ENCODE measurements at places on chromosomes 6 and 20.

GRCh38 chr6:95530176-95530819 lies 47.0 kb upstream of the MANEA start:
- DNase-seq = no peak

DNA sequence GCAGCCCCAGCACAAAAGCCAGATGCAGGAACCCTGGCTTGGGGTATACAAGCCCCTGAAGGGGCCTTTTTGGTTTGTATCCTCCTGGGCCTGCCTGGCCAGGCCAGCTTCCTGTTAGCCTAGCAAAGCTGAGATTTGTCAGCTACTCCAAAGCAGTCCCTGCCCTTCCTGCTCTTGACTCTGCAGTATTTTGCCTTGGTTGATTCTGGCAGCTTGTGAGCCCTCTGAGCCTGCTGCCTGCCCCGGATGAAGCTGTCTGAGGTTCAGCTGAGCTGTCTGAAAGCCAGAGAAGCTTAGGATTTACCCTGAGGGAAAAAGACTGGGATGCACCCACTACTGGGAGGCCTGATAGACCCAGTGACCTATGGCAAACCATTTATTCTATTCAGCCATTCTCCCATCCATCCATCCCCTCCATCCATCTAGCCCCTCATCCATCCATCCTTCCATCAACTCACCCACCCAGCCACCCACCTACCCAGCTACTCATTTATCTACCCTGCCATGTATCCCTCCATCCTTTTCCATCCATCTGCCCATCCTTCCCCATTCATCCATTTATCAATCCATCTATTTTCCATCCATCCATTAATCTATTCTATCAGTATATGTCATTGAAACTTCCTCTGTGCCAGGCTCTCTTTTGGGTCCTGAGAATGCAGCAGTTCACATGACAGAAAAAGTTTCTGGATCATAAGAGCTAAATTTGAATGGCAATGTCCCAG lies 307.5 kb downstream of the DHX35 start:
- no peak for DNase-seq

- DNase-seq = no peak
Measured at GRCh38 chr6:95693108-95693507, 115.8 kb downstream of the MANEA start.

GRCh38 chr20:57928181-57928967 lies 218.6 kb upstream of the PMEPA1 start:
- no peak for DNase-seq

DNA sequence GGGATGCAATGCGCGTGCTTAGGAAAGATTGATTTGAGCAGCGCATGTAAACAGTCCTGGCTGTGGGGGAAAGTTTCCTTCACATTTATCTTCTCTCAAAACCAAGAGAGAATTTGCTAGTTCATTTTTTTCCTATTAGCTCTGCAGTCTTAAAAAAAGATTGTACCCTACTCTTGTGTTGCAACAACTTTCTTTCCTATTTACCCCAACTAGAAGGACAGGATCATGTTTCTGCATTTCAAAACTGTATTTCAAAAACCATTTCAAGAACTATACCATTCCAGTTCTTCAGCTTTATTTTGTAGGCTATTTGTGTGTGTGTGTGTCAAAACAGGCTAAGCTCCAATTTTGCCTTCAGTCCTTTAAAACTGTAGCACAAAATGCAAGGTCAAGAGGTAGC lies 473.1 kb downstream of the KIF16B start:
- DNase-seq = no peak

- no peak for DNase-seq
Measured at GRCh38 chr6:109342911-109343310, 39.4 kb downstream of the CD164 start.

- no peak for DNase-seq
Measured at GRCh38 chr6:13709689-13710551, 1.7 kb downstream of the RANBP9 start.

- DNase-seq = no peak
Measured at GRCh38 chr6:104682722-104683643, 176.7 kb downstream of the HACE1 start.

GRCh38 chr20:4942331-4942730 lies 59.0 kb downstream of the SLC23A2 start:
- no peak for DNase-seq

- no peak for DNase-seq
Measured at GRCh38 chr6:163485388-163485851, 70.9 kb downstream of the QKI start.

DNA sequence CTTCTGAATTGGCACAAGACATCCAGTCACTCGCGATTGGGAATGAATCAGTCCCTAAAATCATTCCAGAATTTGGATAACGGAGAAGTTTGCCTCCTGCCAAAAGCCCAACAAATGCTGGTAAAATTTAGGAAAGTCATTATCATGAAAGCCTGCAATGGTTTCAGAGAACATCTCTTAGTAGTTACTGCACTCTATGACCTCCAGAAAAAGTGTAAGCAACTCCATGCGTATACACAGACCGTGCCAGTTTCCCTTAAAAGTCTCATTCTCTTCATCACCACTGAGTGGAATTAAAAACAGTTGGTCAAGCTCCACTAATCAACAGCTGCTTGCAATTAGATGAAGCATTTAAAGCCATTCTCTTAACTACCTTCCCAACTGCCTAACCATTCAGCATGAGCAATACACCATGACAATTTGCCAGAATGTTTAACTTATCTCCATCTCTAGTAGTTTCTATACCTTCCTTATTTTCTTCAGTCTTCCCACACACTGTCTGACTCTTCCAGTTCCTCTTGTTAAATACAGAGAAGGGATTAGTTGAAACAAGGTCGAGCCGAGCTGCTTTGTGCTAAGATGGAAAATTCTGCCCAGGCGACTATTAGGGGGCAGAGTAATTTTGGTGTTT lies 183.6 kb upstream of the PRDM1 start:
- DNase-seq = no peak

DNA sequence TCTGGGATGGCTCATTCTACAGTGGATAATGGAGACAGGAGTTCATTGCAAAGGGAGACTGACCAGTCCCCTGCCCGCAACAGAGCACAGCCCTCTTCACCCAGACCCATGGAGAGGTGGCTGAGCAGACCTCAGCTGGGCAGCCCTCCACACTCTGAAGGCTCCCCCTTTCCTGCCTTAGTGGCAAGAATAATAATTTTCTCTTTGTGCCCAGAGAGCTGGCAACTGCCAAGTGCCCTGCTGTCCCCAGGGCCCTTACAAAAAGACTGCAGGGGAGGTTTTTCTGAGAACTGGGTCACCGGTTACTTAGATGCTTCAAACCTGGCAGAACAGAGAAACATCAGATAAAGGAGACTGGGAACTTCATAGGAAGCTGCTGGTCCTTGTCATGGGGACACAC lies 35.4 kb upstream of the ZNFX1 start:
- DNase-seq = no peak

DNA sequence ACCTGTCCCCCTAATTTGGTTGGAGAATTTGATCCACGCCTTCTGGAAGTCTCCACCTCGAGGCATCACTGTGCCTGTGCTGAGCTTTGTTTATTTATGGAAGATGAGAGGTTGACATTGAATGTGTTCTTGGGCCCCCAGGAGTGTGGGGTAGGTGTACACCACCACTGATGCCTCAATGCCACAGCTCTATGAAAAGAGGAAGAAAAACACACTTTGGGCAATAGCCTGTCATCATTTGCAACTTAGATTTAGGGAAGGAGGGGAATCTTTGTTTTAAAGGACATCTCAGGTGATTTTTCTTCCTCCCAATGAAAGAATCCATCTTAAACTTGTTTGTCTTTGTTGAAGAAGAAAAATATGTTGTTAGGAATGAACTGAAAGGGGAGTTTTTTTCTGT lies 42.6 kb downstream of the TBC1D7 start:
- DNase-seq = no peak

DNA sequence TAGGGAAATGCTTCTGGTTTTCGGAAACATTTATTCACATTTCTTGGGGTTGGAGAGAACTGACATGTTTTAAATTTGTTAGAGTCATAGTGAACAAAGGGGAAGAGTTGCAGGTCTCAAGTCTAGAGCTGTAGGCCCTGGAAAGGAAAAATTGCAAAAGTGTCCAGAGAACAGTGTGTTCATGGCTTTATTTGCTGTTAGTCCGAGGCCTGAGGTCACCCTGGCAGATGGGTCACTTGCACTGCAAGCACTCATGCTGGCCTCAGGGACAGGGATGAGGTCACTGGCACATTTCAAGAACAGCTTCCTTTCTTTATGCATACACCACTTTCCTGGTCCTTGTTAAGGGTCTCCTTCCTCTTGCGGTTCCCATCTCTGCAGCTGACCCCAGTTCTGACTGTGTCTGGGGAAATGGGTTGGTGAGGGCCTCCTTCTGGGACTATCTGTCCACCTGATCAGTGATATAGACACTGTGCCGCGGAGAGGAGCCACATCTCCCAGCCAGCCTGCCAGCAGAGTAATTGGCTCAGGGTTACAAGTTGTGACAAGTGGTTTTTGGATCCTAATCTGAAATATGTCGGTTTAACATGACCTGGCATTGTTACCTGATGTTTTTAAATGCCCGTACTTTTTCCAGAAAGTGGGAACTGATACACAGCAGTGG lies 194.0 kb downstream of the EYA4 start:
- DNase-seq = no peak

GRCh38 chr20:31843881-31844280 lies 1.5 kb downstream of the FOXS1 start:
- DNase-seq = no peak

DNA sequence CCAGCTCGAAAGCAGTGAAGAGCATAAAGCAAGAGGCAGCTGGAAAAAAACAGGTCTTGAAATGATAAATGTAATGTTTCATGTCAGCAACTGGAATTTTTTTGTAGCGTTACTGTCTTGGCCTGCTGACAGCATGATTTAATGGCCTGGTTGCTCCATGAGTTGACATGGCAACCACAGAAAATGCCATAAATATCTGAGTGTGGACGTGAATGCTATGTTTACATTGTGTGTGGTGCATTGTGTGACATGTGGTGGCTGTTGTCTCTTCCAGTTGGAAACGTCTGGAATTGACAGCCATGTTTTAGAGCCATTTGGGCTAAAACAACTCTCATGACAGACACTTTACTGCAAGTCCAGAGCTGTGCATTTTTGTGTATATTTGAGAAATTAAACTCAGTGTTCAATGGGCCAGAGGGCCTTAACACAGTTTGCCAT lies 170.0 kb downstream of the FOXA2 start:
- DNase-seq = no peak

- DNase-seq = no peak
Measured at GRCh38 chr6:125746731-125747588, 2.5 kb upstream of the HEY2 start.

- no peak for DNase-seq
Measured at GRCh38 chr6:36229223-36229622, 32.7 kb downstream of the BRPF3 start.

DNA sequence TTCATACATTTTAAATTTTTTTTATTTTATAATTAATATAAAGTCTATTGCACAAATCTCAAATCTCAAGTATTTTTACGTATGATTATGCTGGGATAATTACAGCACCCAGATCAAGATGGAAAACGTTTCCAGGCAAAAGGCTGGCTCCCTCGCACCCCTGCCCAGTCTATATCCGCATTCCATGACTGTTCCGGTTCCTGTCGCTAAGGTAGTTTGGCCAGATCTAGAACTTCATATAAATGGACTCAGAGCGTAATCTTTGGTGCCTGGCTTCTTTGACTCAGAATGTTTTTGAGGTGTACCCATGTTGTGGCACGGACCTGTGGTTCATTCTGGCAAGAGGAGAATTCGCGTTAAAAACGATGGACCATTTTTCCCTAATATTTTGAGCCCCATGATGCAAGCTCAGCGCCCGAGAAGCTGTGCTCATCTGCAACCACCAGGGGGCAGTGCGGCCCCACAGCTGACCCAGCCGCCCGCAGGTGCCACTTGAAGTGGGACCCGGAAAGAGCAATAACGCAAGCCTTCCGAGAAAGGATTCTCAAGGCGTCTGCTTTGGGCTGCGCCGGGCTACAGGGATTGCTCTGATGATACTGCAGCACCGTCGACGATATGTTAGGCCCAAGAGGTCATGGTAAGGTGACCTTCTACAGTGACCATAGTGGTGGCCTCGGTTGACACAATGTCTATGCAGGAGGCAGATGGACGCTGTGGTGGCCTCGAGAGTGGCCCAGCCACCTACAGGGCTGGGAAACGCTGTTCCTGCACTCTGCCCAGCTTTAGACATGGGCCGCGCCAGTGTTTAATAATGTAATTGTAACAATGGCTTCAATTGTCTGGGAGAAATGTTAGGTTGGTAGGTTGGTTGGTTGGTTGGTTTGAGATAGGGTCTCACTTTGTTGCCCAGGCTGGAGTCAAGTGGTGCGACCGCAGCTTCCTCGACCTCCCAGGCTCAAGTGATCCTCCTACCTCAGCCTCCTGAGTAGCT lies 160.1 kb downstream of the ZMYND8 start:
- no peak for DNase-seq

DNA sequence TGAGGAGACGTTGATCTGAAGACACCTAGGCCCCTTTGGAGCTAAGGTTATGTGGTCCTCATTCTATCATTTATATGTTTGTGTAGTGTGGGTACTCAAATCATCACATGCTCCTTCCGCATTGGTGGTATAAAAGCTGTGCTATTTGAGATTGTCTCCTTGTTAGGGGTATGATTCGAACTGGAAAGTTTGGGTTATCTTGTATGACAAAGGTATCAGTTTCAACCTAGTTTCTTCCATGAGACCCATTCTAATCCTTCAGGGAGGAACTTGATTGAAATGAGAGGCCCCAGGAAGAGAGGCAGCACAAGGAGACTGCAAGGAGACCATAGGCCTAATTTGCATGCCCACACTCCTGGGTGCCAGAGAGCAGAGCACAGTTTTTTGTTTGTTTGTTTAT lies 104.2 kb upstream of the TIAM2 start:
- DNase-seq = no peak

DNA sequence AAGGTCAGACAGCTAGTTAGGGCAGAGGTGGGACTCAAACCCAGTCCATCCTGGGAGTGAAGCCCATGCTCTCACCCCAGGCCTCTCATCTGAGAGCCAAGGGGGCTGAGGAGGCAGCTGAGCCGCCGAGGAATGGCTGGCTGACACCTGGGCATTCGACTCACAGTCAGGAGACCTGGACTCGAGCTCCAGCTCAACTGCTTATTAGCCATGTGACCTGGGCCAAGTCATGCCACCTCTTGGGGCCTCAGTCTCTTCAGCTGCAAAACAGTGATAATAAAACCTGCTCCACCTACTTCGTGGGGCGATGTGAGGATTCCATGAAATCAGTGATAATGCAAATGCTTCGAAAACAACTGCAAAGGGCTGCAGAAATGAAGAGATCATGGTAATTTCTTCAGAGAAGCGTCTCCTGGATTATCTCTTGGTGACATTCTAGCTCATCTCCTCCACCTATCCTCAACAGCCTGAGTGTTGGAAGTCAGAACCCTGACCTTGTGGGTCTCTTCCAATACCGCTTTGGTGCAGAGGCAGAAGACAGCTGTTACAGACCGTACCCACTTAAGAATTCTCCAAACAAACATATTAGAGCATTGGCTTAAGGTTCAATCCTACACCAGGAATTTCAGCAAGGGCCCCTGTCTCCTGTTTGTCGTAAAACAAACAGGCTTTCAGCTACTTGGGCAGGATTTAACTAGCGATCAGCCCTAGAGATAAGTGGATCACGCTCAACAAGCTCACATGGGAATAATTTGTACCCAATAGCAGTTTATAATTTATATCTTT lies 60.0 kb upstream of the PIM1 start:
- DNase-seq = no peak

Data from esophagus squamous epithelium (tissue), 5 donors.